ENCODE measurements at places on chromosomes 16 and 17.

DNA sequence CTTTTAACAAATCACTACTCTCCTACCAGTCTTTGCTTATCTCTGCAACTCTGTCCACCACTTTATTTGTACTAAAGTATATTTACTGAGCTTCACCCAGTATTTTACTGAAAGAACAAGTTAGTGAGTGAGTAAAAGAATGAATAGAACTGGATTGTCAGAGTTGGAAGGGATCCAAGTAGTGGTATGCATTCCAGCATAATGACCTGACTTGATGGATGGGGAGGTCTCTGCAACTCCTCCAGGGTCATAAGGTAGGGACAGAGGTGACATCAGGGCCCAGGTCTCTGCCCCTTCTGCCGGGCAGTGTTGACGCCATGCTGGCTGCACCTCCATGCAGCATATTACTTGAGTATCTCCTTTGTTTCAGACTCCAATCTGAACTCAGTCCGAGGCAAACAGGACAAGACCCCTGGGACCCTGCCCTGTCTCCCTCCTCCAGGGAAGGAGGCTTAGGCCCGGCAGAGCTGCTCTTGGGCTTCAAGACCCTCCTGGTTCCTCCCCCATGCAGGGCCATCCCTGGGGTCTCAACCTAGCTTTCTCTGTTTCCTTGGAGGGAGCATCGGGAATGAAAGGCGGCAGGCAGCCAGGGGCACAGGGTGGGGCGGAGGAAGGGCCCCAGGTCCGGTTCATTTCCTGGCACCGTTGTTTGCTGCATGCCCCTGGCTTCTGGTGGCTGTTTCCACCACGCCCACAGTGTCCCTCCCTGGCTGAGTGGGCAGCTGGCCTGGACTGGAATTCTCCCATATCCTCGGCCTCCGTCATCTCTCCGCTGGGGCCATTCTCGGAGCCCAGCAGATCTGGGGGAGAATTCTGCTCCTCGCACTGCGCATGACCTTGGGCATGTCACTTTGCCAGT is 12.4 kb upstream of the ITGA3 start:
- no peak for DNase-seq

DNA sequence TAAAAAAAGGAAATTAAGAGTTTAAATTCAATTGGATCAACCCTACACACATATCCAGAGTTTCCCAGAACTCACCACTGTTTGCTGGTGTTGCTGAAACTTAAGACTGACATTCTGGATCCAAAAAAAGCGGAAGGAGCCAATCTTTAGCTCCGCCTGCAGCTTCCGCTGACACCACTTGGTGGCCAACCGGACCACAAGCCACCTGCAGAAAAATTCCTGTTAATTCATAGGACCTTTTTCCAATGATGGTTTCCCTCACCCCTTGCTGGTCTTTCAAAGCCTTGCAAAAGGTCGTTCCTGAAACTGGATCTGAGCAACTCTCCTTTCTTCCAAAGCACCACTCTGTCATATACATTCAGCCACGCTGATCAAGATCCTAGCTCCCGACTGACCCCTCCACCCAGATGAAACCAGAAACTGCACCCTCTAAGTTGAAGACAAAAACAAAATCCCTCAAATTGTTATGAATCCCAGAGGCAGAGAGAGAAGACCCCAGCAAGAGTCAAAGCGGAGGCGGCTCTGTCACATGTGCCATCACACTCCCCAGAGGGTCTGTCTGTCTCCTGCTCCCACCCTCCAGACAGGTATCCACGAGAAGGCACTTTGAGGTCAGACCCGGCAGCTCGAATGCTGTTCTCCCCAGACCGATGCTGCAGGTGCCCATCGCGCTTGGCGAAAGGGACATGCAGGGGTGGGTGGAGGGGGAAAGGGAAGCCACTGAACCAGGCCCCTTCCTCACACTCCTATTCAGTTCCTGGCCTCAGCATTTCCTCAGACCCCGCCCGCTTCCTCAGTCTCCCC is 773 bp downstream of the BLTP2 start:
- no peak for DNase-seq

DNA sequence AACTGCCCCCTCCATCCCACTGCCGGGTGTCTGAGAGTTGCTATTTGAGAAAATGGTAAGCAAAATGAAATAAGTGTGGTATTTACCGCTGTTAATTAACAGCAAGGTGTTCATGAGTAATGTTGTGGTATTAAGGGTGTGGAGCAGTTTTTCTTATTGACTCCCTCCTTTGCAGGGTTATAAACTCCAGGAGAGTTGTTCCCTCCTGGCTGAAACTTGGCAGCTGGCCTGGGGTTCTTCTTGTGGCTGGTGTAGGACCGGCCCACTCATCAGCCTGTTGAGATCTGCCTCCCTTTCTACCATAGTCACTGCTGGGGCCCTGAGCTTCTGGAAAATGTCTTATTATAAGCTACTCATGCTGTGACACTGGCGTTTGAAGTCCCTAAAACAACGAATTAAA is 128.6 kb downstream of the SOX9 start:
- DNase-seq, result no peak

DNA sequence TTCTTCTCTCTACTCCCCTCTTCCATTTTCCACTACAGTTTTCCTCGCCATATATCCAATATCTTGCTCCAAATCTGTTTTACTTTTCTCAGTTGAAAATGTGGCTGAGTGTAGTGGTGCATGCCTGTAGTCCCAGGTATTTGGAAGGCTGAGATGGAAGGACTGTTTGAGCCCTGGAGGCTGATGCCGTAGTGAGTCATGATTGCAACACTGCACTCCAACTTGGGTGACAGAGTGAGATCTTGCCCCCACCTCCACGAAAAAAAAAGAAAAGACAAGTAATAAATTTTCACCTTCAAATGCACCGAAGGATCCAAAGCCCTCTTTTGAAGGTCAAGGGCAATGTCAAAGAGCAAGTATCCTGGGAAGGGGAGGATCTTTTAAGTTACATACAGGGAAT is 592.3 kb downstream of the TMEM114 start:
- DNase-seq, result no peak

GRCh38 chr17:9615486-9615885 is 29.8 kb upstream of the USP43 start:
- no peak for DNase-seq

GRCh38 chr16:4002121-4002520 is 114.1 kb downstream of the ADCY9 start:
- no peak for DNase-seq

DNA sequence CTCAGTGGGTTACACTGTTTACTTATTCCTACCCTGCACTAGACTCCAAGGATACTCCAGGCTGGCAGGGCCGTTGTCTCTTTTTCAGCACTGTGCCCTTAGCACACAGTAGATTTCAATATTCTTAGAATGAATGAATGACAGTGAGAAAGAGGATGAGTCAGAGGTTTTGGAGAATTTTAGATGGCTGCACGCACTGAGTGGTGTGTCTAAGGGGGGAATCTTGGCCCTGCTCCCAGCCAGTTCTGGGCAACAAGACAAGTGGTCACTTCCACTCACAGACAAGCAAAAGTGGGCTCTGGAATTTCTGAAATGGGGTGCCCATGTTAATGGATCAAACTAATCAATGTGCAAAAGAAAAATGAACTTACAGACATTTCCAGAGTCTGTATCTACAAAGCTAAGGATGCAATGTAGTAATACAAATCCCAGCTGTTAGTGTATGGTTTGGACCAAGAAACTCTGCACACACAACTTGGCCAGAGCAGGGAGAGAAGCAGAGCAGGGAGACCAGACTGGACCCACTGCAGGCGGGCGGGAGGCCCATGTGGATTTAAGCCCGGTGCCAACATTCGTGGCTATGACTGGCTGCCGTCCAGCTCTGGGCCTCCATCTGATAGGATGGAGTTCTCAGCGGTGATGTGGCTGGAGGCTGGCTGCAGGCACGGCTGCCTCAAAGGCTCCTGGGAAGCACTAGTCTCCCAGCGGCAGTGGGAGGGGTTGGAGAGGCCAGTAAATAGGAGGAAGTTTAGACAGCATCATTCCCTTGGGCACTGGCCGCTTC is 95.6 kb upstream of the CDYL2 start:
- no peak for DNase-seq

Measured in stimulated activated CD4-positive, alpha-beta T cell treated with anti-CD3 and anti-CD28 coated beads, Interleukin-1b, Interleukin-23, amount 100 ng/mL, for 1 hour (primary cell).